ENCODE measurements at places on chromosomes 11 and 22.

DNA sequence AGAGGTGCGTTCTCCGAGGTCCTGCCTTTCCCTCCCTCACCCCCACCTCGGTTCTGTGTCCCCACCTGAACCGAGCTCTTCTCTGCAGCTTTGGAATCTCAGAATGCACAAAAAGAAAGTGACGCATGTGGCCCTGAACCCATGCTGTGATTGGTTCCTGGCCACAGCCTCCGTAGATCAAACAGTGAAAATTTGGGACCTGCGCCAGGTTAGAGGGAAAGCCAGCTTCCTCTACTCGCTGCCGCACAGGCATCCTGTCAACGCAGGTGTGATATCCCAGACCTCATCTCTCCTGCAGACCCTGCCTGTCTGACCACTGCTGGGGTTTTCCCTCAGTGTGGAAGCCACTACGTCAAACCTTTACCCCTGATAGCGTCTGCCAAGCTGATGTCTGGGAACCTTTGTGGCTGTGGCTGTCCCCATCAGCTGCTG lies 13.9 kb downstream of the ACP2 start:
- no peaks in the 10 kb centered on the region for H3K36me3 ChIP-seq
- H3K4me1 ChIP-seq: no peaks in the 10 kb centered on the region
- H3K27me3 ChIP-seq: no peaks in the 10 kb centered on the region
- DNase-seq: no peak
- H3K4me3 ChIP-seq: no peak overlapping the region

- no peaks in the 10 kb centered on the region for H3K36me3 ChIP-seq
- peaks cover 13% of the 10 kb centered on the region for H3K4me1 ChIP-seq
- DNase-seq: no peak
- H3K27ac ChIP-seq: no peak overlapping the region
Measured at GRCh38 chr22:17675584-17675983, 37.0 kb downstream of the BCL2L13 start.

GRCh38 chr22:26673486-26673885 lies 16.1 kb downstream of the MIAT start:
- H3K36me3 ChIP-seq: no peaks in the 10 kb centered on the region
- H3K4me1 ChIP-seq: peaks cover 28% of the 10 kb centered on the region
- no peaks in the 10 kb centered on the region for H3K27me3 ChIP-seq
- peak overlapping the region; percentile 80 for H3K4me3 ChIP-seq

DNA sequence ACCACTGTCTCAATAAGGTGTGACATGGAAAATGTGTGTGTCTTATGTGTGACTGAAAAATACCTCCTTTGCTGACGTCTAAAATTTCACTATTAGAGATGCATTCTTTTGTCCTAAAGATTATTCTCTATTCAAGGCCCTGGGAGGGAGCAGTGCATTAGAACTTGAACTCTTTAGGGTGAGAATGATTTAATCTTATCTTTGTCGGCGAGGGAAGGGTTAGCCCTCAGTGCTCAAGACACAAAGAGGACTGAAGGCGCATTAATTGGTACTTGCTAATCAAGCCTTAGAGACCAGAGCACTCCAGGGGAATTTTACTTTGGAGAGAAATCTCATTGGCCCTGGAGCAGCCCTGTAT lies 29.8 kb upstream of the PLET1 start:
- no peaks in the 10 kb centered on the region for H3K36me3 ChIP-seq
- DNase-seq: no peak
- H3K27me3 ChIP-seq: no peaks in the 10 kb centered on the region
- peaks cover 27% of the 10 kb centered on the region for H3K4me1 ChIP-seq
- H3K27ac ChIP-seq: peak overlapping the region; percentile 64

DNA sequence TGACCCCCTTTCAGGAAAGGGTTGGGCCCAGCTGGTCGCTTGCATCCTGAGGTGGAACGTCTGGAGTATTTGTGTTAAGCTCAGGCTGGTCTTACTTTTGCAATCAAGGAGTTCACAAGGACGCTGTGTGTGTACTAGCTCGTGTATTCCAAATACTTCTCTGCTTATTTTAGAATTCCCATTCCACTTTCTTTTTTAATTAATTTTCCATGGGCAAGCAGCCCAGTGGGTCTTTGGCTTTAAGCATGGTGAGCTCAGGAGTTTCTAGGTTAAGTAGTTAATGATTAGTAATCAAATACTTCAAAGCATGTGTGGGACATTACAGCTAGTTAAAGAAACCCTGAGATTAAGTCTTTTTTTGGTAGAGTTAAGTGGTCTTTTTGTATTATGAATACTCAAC lies 68.6 kb downstream of the CSNK2A3 start:
- H3K27me3 ChIP-seq: no peaks in the 10 kb centered on the region
- H3K27ac ChIP-seq: no peak overlapping the region
- H3K4me3 ChIP-seq: no peak overlapping the region

- no peak overlapping the region for H3K27ac ChIP-seq
- no peaks in the 10 kb centered on the region for H3K27me3 ChIP-seq
- H3K4me1 ChIP-seq: no peaks in the 10 kb centered on the region
Measured at GRCh38 chr11:134980819-134981710, 569.0 kb upstream of the B3GAT1 start.

- no peaks in the 10 kb centered on the region for H3K4me1 ChIP-seq
- no peak for DNase-seq
- H3K27ac ChIP-seq: no peak overlapping the region
- H3K4me3 ChIP-seq: no peak overlapping the region
- H3K36me3 ChIP-seq: no peaks in the 10 kb centered on the region
Measured at GRCh38 chr11:5004424-5005274, 10.0 kb downstream of the OR51L1 start.

DNA sequence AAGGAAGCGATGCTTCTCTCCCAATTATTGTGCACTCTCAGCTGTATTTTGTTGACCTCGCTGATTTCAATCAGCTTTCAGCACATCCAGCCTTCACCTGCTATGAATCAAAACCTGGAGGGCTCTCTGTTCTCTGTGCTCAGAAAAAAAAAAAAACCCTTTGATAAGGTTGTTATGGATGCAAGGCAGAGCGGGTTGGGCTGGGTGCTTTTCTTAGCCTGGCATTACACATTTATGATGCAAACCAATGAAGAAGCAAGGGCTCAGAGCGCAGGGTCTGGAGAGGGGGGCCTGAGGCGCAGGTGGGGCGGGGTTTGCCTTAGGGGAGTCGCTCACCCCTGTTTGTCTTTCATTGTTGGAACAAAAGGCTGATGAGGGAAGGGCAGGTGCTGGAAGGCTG lies 86.0 kb upstream of the CADM1 start:
- H3K36me3 ChIP-seq: no peaks in the 10 kb centered on the region
- no peaks in the 10 kb centered on the region for H3K27me3 ChIP-seq

- no peak overlapping the region for H3K4me3 ChIP-seq
- H3K4me1 ChIP-seq: no peaks in the 10 kb centered on the region
- H3K27me3 ChIP-seq: no peaks in the 10 kb centered on the region
- H3K36me3 ChIP-seq: no peaks in the 10 kb centered on the region
- H3K27ac ChIP-seq: no peak overlapping the region
Measured at GRCh38 chr11:93814966-93815633, 31.0 kb downstream of the MED17 start.

DNA sequence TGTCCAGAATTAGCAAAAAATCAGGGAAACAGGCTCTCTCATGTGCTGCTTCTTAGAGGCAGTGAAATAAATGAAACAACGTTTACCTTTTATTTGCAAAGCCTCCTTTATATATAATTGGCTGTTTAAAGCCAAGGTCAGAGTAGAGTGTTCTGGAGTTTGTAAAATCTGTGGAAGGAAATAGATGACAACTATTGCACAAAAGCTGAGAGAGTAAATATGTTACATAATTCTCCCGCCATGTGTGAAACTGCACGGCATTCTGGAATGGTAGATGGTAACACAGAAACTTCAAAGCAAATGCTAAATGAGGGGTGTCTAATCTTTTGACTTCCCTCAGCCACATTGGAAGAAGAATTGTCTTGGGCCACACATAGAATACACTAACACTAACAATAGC lies 51.5 kb upstream of the FGF3 start:
- no peaks in the 10 kb centered on the region for H3K36me3 ChIP-seq
- no peaks in the 10 kb centered on the region for H3K27me3 ChIP-seq
- H3K4me1 ChIP-seq: no peaks in the 10 kb centered on the region

DNA sequence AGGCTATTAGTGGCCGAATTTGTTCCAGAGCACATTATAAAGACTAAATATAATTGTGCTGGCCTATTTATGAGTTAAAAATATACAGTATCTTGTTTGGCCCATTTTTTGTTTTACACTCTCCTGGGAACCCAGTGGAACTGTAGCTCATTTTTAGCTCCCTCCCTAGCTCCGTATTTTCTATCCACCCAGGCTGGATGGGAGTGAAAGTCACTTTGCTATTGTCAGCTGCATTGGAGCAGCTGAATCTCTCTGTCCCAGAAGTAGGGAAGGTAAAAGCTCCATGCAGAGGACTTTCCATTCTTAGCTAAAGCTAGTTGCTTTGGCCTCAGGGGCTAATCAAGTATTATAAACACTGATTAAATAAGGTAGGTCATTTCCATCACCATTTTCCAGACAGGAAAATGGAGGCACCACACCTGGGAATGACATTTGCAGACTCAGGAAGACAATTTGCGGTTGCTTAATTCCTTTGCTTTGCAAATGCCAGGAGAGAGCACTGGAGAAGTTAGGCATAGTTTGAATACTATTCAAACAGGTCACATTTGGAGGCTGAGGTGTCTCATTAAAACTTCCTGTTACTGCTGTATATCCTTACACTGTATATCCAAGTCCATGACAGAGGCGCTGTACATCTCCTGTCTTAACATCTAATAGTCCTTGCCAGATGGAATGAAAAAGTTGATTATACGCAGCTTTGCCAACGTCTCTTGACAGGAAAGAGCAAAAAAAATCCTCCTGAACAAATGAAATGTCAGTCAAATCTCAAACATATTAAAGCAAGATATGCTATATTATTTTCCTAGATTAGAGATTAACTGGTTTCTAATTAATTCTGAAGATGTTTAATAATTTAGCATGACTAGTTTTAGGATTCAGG lies 338.1 kb upstream of the KIRREL3 start:
- no peak for DNase-seq
- H3K27ac ChIP-seq: no peak overlapping the region
- H3K36me3 ChIP-seq: no peaks in the 10 kb centered on the region
- no peak overlapping the region for H3K4me3 ChIP-seq

DNA sequence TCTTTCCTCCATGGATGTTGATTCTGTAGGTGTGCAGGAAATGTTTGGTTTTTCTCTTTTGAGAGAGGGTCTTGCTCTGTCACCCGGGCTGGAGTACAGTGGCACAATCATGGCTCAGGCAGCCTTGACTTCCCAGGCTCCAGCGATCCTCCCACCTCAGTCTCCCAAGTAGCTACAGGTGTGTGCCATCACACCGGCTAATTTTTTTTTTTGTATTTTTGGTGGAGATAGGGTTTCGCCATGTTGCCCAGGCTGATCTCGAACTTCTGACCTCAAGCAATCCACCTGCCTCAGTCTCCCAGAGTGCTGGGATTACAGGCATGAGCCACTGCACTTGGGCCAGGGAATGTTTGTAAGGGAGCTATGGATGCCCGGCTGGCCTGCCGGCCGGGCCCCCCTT lies 4.5 kb downstream of the PRR5 start:
- H3K36me3 ChIP-seq: no peaks in the 10 kb centered on the region
- DNase-seq: no peak
- H3K4me3 ChIP-seq: no peak overlapping the region
- no peak overlapping the region for H3K27ac ChIP-seq
- H3K27me3 ChIP-seq: no peaks in the 10 kb centered on the region

GRCh38 chr11:16001899-16002426 lies 354.4 kb downstream of the SOX6 start:
- H3K27ac ChIP-seq: no peak overlapping the region
- H3K4me3 ChIP-seq: no peak overlapping the region
- DNase-seq: no peak
- no peaks in the 10 kb centered on the region for H3K27me3 ChIP-seq
- peaks cover 14% of the 10 kb centered on the region for H3K4me1 ChIP-seq

DNA sequence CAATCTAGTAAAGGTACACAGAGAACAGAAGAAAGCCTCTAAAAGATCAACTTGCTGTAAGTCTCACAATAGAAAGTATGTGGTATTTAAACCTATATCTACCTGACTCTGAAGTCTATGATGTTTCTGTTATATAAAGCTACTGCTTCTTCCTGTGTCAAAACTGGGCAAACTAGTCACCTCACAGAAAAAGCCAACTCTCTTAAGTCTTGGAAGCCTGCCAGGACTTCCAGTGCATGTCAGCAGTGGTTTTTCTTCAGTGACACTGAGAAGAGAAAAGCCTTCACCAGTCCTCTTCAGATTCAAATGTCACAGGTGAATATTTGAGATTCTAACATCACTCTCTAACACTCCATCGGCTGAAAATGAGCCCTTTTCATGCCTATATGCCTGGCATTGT lies 808.0 kb downstream of the DLG2 start:
- H3K4me1 ChIP-seq: no peaks in the 10 kb centered on the region
- no peak overlapping the region for H3K4me3 ChIP-seq
- no peaks in the 10 kb centered on the region for H3K27me3 ChIP-seq
- H3K36me3 ChIP-seq: no peaks in the 10 kb centered on the region

GRCh38 chr22:41561788-41562187 lies 978 bp downstream of the CSDC2 start:
- no peaks in the 10 kb centered on the region for H3K27me3 ChIP-seq
- H3K27ac ChIP-seq: peak overlapping the region; percentile 94
- H3K4me3 ChIP-seq: peak overlapping the region; percentile 54

GRCh38 chr11:111426617-111427016 lies 47.5 kb upstream of the POU2AF1 start:
- no peak overlapping the region for H3K4me3 ChIP-seq
- no peaks in the 10 kb centered on the region for H3K27me3 ChIP-seq
- peaks cover 28% of the 10 kb centered on the region for H3K4me1 ChIP-seq
- no peak for DNase-seq

DNA sequence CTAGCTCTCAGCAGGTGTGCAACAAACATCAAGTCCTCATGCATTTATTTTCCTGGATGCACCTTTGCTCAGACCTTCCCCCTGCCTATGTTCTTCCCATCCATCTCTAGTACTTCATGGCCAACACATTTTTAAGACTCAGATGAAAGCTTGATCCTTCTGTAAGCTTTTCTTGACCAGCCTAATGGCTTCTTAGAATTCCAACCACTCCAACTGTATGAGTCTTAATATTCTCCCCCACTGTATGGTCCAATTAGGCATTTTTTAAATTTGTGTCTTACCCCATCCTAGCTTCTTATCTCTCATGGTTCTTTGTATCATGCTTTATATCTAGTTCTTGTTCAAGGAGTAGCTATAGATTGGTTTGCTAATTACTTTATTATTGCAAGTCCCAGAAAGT lies 44.8 kb downstream of the TENM4 start:
- no peaks in the 10 kb centered on the region for H3K36me3 ChIP-seq
- H3K27ac ChIP-seq: no peak overlapping the region
- no peak for DNase-seq
- H3K27me3 ChIP-seq: no peaks in the 10 kb centered on the region
- no peak overlapping the region for H3K4me3 ChIP-seq

DNA sequence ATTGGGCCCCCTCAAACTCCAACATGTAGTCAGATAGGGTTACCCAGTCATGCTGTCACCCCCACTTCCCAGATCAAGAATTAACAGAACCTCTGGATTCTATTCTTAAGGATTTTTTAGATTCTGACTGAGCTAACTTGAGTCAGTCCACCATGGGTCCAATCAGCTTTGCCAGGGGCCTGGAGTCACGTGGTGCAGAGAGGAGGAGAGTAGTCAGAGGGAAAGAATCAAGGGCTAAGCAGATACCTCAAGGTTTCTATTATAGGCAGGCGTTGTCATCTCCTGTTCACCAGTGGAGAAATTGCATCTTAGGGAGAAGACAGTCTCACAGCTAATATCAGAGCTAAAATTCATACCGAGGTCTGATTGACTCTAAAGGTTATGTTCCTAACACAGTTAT lies 28.2 kb downstream of the FZD4 start:
- no peak for DNase-seq
- H3K27me3 ChIP-seq: no peaks in the 10 kb centered on the region
- H3K36me3 ChIP-seq: no peaks in the 10 kb centered on the region
